ENCODE measurements at places on chromosomes 12 and 14. TPM values are rescaled to one million over a fixed set of nuclear protein-coding genes. Genes with fewer than 3 reads are reported as not detected.

FOXA1 gene
- not detected for total RNA-seq

DNA sequence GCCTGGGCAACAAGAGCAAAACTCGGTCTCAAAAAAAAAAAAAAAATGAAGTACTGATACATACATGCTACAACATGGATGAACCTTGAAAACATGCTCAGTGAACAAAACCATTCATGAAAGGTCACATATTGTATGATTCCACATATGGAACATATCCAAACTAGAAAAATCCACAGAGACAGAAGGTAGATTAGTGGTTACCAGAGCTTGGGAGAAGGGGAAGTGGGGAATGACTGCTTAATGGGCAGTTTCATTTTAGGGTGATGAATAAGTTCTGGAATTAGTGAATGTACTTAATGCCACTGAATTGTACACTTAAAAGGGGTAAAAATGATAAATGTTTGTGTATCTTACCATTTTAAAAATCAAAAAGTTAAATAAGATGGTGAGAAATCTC is 2.7 kb downstream of the ITGB7 start:
- DNase-seq: no peak

DNA sequence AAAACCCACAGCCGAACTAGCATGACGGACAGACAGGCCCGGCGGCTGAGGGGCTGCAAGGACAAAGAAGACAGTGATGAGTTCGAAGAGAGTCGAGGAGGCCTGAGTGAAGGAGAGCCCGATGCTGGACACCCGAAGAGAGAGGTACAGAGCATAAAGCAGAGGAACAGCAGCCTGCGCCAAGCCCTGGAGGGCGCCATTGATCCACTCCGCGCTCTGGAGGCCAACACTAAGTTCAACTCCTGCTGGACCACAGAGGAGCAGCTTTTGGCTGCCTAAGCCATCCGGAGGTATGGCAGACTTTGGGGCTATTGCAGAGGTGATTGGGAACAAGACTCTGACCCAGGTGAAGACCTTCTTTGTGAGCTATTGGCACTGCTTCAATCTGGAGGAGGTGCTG is 7.8 kb upstream of the PLXNC1 start:
- DNase-seq: peak; percentile 41

DNA sequence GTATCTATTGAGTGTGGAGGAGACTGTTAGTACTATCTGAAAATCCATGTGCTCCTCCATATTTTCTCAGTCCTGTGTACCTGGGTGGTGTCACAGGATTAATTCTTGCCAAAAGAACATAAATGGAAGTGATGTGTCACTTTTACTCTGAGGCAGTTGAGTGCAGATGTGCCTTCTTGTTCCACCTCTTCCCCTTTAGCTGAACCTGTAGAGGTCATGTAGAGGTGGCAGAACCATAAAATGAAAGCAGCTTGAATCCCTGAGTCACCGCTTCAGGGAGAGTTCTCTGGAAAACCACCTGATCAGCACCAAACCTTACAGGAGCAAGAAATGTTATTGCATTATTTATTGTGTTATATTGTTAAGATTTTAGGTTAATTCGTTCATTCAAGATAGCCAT is 14.7 kb upstream of the SLC25A3 start:
- peak; percentile 45 for DNase-seq

GRCh38 chr14:57871459-57872080 is 5.7 kb upstream of the SLC35F4 start:
- DNase-seq: peak; percentile 19

DNA sequence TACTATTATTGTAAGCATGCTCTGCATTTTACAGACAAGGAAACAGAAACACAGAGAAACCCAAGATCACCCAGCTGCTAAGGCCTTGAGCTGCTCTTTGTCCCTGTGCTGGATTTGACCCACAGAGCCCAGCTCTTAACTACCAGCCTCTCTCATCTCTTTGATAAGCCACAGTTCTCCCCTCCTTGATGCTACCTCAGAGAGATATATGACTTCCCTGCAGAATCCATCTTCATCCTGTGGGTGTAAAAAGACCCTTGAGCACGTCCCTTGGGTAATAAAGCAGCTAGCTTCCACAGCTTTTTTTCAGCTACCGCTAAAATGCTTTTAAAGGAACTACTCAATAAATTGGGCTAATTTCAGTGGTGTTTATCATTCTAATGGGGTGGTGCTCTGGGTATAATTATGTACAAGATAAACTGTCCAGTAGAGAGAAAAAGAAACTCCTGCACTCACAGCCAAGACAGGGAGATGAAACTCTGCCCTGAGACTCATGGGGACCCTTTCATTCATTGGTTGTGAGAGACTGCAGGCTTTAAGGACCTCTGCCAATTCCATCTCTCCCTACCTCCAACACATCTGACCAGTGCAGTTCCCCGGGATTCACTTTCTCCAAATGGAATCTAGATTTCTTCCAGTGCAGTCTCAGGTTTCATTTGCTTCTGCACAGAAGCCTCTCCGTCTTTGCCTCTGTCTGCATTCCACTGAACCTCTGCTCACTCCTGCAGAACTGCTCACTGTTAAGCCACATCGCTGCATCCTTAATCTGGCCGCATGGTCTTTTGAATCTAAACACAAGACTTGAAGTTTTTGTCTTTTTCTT is 24.7 kb upstream of the NTF3 start:
- no peak for DNase-seq

DNA sequence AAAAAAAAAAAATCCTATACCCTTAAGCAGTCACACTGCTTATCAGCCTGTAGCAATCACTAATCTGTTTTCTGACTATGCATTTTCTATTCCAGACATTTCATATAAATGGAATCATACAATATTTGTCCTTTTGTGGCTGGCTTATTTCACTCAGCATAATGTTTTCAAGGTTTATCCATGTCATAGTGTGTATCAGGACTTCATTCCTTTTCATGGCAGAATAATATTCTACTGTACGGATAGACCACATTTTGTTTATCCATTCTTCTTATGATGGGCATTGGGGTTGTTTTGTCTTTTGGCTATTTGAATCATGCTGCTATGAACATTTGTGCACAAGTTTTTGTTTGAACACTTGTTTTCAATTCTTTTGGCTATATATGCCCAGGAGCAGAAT is 8.6 kb upstream of the KSR2 start:
- DNase-seq: no peak

GRCh38 chr14:94377866-94378470 is 10.4 kb downstream of the SERPINA1 start:
- no peak for DNase-seq

DNA sequence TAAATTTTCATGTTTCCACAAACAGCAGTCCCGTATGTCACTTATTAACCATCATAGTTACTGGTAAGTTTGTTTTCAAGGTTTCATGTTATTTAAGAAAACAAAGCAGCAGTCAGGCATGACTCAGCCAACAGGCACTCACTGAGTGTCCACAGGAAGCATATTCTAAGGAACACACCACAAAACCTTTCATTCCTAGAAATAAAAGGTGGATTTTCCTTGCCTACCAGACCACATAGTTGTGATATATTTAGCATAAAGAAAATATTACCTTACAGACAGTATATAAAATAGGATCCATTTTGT is 143.3 kb upstream of the AVPR1A start:
- DNase-seq: peak; percentile 68

DNA sequence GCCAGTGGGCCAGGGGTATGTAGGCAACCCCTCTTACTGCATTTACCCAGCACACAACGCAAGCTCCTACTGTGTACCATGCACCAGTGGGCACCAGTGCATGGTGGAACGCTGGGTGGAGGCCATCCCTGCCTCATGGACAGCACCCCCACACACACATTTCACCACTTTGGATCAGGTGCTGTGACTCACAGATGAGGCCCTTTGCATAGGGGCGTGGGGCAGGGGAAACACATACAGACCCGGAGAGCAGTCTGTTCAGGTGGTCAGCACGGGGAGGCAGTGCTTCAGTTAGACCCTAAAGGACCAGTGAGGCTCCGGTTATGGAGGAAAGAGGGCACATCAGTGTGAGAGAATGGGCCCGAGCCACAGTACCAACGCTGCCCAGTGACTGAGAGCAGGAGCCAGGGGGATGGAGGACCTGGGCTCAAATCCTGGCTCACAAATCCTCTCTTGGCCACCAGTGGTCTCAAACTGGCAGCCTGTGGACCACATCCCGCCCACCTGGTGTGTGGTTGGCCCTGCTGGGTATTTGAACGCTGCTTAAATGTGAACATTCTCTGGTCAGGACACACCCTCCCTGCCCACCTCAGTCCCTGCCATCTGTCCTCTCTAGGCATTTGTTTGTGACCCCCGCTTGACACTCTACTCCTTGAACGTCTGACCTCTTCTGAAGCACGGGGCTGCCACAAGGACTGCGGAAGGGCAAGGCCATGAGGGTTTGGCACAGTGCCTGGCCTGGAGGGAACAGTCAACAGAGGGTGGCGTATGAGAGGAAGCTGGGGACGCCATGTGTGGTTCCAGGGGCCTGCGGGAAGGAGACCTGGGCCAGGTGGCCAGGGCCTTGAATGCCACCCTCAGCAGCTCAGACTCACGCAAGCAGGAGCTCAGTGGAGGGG is 46.7 kb downstream of the FAM222A start:
- no peak for DNase-seq

GRCh38 chr14:58428118-58428683 is 682 bp downstream of the KIAA0586 start:
- peak; percentile 67 for DNase-seq

DNA sequence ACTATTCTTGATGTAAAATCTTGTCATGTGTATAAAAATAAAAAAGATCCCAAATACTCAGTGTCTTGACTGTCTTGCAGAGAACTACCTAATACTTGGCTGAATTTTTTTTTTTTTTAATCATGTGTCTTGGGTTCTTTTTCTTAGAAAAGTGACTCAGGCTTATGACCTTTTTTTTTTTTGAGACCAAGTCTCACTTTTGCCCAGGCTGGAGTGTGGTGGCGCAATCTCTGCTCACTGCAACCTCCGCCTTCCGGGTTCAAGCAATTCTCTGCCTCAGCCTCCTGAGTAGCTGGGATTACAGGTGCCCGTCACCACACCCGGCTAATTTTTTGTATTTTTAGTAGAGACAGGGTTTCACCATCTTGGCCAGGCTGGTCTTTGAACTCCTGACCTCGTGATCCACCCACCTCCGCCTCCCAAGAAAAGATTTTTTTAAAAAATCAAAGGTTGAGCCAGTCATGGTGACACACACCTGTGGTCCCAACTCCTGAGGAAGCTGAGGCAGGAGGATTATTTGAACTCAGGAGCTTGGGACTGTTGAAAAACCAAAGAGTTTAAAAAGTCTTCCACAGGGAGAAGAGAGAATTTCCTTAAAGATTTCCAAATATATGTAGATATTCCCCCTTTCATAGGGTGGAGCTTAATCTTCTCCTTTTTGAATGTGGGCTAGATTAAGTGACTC is 17.7 kb upstream of the TDG start:
- no peak for DNase-seq

DNA sequence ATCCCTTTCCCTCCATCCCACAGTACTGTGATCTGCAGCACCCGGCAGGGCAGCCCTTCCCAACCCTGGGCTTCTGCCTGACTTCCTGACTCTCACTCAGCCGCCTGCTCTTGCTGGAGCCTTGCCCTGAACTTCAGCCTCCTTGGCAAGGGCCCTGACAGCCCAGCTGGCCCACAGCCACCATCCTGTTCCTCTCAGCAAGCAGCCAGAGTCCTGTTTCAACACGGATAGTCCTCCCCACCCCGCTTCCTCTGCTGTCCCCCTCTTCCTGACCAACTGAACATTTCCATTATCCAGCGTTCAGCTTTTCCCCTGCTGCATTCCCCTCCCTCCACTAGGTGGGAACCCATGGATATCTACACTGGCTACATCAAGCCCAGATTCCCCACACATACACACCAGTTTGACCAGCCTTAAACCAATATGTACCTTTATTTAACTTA is 74.0 kb upstream of the MDM1 start:
- peak; percentile 88 for DNase-seq

GRCh38 chr12:130016194-130016593 is 112.4 kb upstream of the TMEM132D start:
- no peak for DNase-seq

DNA sequence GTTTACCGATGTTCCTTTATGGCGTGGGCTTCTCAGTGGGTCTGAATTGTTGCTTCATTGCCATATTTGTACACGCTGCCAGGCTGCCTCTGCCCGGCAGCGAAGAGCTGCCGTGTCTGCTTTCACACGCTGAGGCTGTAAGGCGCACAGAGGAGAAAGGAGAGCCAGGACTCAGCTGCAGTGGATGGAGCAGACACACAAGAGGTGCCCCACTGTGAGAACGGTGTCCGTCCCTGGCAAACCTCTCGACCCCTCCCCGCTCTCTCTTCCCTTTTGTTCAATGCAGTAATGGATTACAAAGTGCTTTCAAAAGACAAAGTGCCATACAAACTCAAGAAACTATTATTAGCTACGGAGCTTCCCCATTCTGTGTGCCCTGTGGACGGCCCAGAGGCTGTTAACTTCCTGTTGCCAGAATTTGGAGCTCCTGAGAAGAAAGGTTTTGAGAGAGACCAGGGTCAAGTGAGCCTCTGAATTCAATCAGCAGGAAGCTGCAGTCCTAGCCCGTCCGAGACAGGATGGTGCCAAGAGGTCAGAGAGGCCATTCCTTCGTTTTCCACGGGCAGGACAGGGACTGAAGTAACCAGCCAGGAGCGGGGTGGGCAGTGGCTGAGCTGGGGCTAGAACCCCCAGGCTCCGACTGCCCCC is 15.8 kb downstream of the CCND2 start:
- DNase-seq: no peak

GRCh38 chr12:46318037-46318436 is 49.2 kb upstream of the SLC38A1 start:
- DNase-seq: no peak

GRCh38 chr12:120249875-120250795 is 15.4 kb downstream of the PXN start:
- no peak for DNase-seq

GRCh38 chr12:88329833-88330232 is 187.7 kb downstream of the TMTC3 start:
- no peak for DNase-seq

GRCh38 chr12:84811291-84811690 is 101.3 kb downstream of the SLC6A15 start:
- DNase-seq: no peak

- peak; percentile 74 for DNase-seq
Measured at GRCh38 chr14:22974530-22975313, 7.6 kb downstream of the AJUBA start.

DNA sequence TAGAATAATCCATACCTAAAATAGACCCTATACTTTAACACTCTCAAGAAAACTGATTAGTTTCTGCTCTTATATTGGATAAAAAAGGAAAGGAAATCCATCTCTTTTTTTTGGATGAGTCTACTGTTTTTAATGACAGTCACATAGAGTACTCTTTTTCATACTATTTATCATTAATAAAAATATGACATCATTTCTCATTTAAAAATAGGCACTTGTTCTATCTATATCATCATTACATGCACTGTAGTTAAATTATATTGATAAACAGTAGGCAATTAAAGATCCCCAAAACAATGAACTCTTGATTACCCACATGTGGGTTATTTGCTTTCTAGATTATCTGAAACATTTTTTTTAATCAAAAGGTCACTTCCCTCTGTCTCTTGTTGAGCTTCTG is 338.8 kb downstream of the NELL2 start:
- no peak for DNase-seq

GRCh38 chr12:19456176-19456575 is 16.9 kb downstream of the AEBP2 start:
- no peak for DNase-seq

GRCh38 chr12:105433804-105434203 is 103.3 kb downstream of the C12orf75 start:
- DNase-seq: no peak

GRCh38 chr12:49367381-49368239 is at the start of gene SPATS2:
Gene SPATS2, plus strand, starts transcription at chr12:49367462. Its CDS starts 93,551 bp downstream, at chr12:49461013.
- DNase-seq: no peak

Data from fibroblast of villous mesenchyme (primary cell).